ENCODE measurements at places on chromosomes 1 and 21.

- peak; percentile 92 for ATAC-seq
Measured at GRCh38 chr21:35368326-35368725, 319.2 kb upstream of the RUNX1 start.

- ATAC-seq = no peak
Measured at GRCh38 chr21:15132781-15133180, 68.0 kb upstream of the NRIP1 start.

- ATAC-seq = peak; percentile 69
Measured at GRCh38 chr1:1349256-1350012, at the start of gene DVL1. TSS of gene DVL1 (minus strand) at chr1:1349418. CDS start at chr1:1349065, 353 bp downstream.

GRCh38 chr1:231926933-231927332 is 300.3 kb downstream of the DISC1 start:
- no peak for ATAC-seq

- ATAC-seq = peak; percentile 39
Measured at GRCh38 chr1:25676488-25676887, 59.9 kb downstream of the MAN1C1 start.

GRCh38 chr1:217021956-217022355 is 298.7 kb upstream of the ESRRG start:
- ATAC-seq = no peak

DNA sequence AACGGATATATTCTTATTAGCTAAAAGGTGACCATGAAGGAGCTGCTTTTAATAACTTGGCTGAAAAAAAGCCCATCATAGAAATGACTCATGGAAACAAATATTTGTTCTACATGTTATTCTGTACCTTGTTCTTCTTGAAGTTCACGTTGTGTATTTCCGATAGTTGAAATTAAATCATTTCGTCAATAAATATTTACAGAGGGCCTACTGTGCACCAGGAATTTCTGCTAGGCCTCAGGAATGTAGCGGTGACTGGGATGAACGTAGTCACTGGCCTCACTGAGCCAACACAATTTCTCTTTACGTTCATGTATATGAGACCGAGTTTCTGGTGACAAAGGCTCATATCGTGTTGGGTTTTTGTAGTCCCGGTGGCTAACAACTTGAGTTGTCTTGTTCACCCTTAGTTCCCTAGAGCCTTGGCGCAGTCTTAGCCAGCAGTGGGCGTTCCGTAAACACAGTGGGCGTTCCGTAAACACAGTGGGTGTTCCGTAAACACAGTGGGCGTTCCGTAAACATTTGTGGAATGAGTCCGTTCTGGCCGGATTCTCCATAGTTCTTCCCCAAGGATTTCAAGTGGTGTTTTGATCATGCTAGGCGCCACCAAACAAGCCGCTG is 53.2 kb upstream of the VAMP3 start:
- no peak for ATAC-seq

- no peak for ATAC-seq
Measured at GRCh38 chr1:182952677-182953444, at the start of gene SHCBP1L. TSS of gene SHCBP1L (minus strand) at chr1:182953166. CDS start at chr1:182953133, 33 bp downstream.

DNA sequence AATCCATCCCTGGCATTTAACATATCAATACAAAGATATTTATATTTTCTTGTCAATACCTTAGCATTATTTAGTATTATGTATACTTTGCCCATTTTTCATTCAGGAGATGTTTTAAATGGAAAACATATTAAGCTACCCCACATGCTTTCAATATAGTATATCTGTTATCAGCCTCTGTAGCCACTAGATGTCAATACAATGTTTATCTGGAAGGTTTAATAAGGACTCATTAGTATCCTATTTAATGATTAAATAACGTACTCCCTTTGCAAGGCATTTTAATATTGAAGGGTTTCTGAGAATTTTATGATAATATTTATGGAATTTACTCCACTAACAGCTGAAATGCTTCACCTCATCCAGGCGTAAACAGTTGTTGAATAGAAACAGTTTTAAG is 329.5 kb upstream of the ADGRL2 start:
- ATAC-seq = no peak

DNA sequence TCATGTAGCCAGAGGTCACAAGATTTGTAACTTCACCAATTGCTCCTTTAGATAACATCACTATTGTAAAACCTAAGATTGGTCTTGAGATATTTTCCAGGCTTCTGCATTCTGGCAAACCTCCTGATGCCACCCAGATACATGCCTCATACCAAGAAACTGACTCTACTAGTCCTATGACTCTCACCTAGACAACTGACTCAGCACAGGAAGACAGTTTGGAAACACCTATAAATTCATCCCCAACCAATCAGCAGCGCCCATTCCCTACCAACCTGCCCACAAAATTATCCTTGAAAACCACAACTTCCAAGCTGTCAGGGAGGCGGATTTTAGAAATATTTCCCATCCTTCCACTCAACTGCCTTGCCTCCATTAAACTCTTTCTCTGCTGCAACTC is 2.6 kb downstream of the NME7 start:
- ATAC-seq = peak; percentile 34
